ENCODE measurements at places on chromosomes 6 and 20.

DNA sequence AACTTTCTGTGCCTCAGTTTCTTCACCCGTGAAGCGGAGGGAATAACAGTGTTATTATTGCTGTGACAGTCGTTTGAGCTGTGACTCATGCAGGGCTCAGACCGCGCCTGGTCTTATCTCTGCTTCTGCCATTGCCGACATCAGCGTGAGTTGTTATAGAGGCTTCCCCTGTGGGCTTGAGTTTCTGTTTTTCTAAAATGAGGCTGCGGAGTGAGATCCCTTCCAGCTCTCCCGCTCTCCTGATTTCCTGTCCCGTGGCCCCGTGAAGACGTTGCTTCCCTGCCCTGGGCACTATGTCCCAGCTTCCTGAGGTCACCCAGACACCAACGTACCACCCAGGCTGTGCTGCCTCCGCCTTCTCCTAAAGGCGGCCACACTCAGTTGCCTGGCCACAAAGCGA, 278.5 kb downstream of the BMP7 start:
- DNase-seq, result no peak

DNA sequence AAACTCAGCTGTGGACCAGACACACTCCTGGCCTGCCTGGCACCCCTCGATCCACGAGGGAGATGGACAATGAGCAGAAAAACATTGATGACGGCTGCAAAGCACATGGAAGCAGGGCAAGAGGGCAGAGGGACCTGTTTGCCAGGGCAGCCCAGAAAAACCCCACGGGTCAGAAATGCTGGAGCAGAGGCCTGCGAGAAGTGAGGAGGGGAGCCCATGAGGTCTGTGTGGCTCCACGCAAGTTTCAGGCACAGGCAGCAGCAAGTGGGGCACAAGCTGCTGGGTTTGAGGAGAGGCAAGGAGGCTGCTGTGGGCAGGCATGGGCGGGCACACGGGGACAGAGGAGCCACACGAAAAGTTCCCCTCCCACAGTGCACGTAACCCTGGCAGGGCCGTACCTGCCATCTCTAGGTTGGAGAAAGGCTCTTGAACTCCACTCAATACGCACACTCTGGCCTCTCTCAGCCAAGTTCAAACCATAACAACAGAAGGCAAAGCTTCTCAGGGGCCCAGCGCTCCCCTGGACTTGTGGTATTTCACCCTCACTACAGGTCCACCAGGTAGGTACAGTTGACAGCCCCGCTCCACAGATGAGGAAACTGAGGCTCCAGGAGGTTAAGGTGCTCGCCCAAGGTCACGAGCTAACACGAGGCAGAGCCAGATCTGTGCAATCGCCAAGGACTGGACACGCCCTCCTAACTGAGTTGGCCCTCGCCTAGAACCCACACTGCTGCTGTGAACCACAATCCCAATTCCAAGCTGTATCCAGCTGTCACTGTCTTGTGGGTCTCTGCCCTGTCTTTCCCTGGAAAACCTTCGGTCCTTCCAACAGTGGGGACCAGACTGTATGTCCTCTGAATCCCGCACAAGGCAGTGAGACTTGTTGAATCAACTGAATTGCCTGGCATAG, 108.2 kb downstream of the NOL4L start:
- no peak for DNase-seq

DNA sequence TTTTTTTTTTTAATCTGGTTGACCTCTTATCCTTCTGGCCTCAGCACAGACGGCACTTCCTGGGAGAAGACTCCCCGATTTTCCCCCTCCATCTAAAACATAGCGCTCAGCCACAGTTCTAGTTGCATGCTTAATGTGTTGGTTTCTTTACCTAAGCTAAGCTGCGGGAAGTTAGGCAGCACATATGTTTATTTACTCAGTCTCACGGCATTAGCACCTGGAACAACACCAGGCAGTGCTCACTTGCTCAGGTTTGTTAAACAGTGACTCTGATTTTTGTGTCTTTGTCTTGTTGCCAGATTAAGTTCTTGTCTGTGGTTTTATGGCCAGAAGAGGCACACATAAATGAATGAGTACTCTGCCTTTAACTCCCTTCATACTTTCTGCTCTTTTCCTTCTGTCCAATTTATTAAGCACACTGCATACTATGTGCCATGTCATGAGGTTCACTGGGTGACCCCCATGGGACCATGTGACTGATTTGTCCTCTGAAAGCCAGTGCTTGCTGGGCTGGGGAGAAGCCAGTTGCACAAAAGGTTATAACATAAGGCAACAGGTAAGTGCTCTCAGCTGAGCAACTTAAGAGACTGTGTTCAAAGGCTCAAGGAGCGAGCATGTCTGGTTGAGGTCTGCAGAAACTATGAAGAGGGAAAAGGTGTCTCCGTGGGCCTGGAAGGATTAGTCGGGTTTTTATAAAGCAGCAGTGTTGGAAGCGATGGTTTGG, 93.6 kb downstream of the RPP40 start:
- DNase-seq, result no peak

DNA sequence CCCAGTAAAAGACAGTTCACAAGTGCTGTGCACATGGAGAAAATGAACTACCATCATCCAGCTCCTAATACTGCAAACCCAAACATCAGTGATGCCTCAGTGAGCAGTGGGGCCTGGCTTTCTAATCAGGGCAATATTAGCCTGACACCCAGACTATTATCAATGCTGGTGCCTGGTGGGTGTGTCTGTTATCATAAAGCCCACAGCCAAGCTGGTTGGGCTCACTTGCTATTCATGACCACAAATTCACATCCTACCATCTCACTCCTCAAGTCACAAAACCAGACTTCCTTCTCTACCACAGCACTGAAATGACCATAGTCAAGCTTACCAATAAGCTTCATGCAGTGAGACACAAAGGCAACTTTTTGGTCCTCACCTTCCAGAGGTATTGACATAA, 180.8 kb upstream of the PLN start:
- no peak for DNase-seq

GRCh38 chr6:122753688-122754056, 25.8 kb upstream of the FABP7 start:
- no peak for DNase-seq

GRCh38 chr6:119043265-119043664, 35.2 kb downstream of the FAM184A start:
- no peak for DNase-seq

DNA sequence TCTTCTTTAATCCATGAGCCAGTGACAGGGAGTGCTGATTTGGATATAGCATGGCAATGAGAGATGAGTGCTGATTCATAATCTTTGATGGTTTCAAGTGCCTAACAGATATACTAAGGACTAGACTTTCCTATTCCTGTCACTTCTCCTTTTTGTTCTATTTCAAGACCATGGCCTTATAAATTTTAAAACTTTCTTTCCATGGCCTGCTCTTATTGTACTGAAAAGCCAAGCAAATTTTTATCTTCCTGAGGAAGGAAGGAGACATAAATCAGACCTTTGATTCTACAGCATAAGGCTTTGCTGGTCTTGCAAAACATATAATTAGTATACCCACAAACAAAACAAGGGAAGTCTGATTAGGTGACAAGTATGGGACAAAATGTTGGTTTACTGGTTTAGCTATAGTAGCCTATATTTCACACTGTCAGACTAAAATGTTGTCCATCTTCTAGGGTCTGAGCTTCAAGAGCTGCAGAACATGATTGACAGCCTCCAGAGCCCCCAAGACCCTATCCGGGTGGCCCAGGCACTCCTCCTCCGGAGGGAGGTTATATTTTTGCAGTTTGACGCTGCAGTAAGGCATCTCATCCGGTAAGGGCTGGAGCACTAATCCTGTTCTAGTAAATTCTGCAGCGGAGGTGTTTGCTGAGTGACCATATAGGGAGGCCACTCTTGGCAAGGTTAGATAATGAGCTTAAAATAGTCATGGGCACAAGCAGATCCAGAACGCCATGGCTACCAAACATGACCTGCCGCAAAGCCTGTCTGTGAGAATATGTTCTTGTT, 82.3 kb downstream of the CD164 start:
- DNase-seq, result no peak

GRCh38 chr20:18665135-18665534, 77.3 kb downstream of the DTD1 start:
- no peak for DNase-seq

DNA sequence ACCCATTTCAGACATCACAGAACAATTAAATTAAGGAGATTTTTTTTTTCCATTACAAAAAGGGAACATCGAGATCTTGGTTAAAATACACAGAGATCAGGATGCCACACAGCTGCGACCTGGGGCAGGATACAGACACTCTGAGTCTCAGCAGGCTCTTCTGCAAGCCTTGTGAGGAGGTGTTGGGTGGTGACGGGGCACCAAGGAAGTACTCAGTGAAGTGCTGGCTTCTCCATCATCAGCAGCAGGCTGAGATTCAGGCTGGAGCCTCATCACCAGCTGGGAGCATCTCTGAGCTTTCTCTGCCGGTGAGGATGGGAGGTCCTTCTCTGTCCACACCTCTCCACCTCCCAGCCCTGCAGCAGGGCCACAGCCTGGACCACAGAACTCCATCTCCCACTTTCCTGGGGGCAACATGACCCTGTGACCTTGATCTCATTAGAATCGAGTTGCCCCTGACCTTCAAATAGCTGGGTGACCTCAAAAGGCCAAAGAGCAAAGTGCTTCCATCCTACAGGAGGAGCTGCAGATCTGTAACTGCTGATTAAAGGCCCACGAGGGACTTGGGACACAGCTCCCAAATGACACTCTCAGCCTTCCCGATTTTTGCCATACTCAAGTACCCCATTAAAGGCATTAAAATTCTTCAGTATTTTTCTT, 16.0 kb downstream of the PMEPA1 start:
- no peak for DNase-seq

DNA sequence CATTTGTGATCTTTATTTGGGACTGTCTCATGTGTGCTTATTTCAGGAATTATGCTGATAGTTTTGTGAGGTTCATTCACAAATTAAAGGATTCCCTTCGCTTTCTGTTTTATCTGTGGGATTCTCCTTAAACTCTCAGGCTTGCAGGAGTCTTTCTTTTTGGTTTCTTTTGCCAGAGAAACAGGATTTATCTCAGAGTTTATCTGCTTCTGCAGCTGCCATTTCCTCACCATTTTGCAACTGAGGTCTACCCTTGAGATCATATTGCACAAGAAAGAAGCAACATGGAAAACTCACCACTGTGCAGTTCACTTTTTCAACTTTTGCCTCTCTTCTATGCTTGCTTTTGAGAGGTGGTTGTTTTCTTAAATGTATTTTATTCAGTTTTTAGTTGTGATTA, 201.0 kb downstream of the PRL start:
- no peak for DNase-seq

- no peak for DNase-seq
These were observed 9.9 kb downstream of the PSMA7 start for GRCh38 chr20:62133051-62133845.

- peak; percentile 14 for DNase-seq
These were observed 105.3 kb upstream of the BMP5 start for GRCh38 chr6:55980627-55981211.

DNA sequence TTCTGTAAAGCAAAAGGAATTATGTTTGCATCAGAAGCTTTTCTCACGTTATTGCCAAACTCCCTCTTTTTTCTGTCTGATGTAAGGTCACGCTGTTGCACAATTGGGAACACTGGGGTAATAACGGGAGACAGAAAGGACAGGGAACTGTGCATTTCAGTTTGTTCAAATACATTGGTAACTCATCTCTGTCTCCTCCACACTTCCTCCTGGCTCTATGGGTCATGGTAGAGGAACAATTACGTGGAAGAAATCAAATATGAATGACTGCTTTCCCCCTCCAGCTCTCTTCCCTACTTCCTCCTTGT, 132.2 kb upstream of the TNFAIP3 start:
- DNase-seq, result no peak

DNA sequence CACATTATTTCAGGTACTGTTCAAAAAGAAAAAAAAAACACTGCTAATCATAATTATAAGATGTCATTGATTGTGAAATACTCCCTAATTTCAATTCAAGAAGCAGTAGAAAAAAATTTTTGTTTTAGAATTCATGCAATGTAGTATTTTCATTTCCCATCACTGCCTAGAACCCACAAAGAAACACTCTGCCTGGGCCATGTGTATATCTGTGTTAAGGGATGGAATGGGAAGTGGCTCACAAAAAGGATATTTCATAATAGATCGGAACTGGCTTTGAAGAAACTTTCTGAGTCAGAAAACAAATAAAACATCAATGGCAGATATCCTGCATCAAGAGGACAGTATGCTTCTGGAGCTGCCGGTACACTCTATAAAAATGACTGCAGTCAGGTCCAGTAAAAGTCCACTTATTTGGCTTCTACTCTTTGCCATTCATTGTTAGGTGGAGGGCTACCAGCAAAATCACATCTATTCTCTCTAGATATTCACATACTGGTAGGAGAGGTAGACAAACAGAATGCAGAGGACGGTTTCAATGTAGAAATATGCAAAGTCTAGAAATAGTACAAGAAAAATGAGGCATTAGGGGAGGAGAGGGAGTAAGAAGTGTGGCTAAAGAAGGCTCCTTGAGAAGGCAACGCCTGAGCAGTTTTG, 135.0 kb upstream of the TNFAIP3 start:
- DNase-seq, result no peak

DNA sequence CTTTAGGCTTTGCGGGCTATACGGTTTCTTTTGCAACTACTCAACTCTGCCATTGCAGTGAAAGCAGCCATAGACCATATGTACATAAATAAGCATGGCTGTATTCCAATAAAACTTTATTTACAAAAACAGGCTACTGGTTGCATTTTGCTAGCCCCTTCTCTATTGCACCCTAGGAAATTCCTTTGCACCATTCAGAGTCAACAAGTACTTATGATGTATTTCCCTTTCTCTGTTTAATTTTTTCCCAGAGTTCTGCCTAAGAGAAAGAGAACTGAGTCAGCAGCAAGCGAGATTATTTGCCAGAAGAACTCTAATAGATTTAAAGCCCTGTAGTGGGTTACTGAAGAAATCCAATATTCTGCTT, 33.8 kb downstream of the ADGRF1 start:
- DNase-seq, result no peak

DNA sequence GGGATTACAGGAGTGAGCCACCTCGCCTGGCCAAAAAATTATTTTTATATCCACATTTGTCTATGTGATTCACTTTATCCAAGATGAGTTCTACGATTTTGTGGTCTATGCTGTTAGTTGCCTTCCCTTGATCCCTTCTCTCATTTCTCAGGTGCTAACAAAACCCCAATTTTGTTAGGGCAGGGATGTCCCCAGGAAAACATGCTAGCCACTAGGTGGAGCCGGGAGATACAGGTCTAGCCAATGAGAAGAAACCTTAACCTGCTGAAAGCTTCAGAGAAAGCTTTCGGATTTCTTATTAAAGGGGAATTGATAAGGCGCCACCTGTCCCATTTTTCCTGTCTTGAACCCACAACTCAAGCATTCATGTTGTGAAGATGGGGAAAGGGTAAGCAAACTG, 167.4 kb upstream of the OLIG3 start:
- no peak for DNase-seq
